ENCODE measurements at places on chromosomes 3 and 15. TPM values are rescaled to one million over a fixed set of nuclear protein-coding genes. Genes with fewer than 3 reads are reported as not detected.

FSIP1 gene
- 3.9 TPM for total RNA-seq

ST3GAL6 gene
- 2.6 TPM for total RNA-seq

ENTPD3 gene
- under 0.01 TPM for total RNA-seq

COL6A5 gene
- under 0.01 TPM for total RNA-seq

TMIE gene
- 0.51 TPM for total RNA-seq

OCA2 gene
- total RNA-seq = not detected

SLC28A2 gene
- total RNA-seq = not detected

CACNA2D3 gene
- 0.77 TPM for total RNA-seq

PLA2G4D gene
- total RNA-seq = not detected

CRABP1 gene
- not detected for total RNA-seq

GADL1 gene
- total RNA-seq = 2.6 TPM

MCCC1 gene
- 29.1 TPM for total RNA-seq

CORO2B gene
- 15.7 TPM for total RNA-seq

ADAMTS9 gene
- 1.8 TPM for total RNA-seq

TICRR gene
- 1.2 TPM for total RNA-seq

CFAP92 gene
- under 0.01 TPM for total RNA-seq

SPTSSB gene
- total RNA-seq = not detected

PAK6 gene
- under 0.01 TPM for total RNA-seq
